Small intestine (tissue), 16 donors: ENCODE measurements at places on chromosomes 12 and 14. TPM values are rescaled to one million over a fixed set of nuclear protein-coding genes. Genes with fewer than 3 reads are reported as not detected.
A peak's percentile ranks its signal among the peaks of the same experiment; 100 is the strongest.

CLEC2A gene
- not detected for polyA plus RNA-seq

DNA sequence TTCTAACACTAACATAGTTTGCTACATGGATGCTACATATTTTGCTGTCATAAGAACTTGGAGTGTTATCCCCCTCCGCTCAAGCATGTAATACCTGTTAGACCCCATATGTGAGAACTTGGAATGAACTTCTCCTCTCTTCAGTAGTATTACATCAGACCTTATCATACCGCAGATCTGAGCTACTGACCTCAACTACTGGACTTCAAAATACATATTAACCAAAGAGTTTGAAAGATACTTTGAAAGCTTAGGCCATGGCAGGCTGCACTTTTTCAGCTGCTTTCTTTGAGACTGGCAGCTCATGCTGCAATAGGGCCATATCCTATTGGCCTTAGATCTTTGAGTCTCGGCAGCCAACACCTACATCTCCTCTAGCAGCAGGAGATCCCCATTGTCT, 74.8 kb downstream of the EEA1 start:
- no peak for DNase-seq

GRCh38 chr12:120230974-120231315, 30.0 kb upstream of the RPLP0 start:
- DNase-seq = no peak

DNA sequence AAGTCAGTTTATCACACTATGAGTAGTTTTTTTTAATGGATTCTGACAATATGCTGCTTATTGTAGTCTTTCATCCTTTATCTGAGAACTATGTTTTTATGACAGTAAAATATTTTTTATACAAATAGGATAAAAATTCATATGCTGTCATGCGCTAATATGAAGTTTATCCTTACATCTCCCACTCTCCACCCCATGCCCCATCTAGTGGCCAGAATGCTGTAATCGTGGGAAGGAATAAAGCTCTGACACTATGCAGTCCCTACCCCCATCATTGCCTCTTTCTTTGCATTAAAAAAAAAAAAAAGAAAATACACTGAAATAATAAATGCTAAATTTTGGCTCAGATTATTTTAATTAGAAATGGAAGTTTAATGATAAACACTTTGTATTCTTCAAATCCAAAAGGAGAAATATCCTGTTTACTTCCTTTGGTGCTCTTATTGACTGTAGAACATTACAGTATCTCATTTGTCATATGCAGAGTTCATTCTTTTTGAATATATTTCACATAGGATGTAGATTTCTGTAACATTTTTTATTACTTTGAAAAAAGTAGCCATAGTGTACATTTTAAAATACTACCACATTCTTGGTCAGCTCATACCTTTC, 145.9 kb upstream of the SLCO1C1 start:
- peak; percentile 46 for DNase-seq
